ENCODE measurements at places on chromosomes 1 and 21.

GRCh38 chr1:107293901-107294613 is 153.2 kb downstream of the NTNG1 start:
- DNase-seq, result no peak

DNA sequence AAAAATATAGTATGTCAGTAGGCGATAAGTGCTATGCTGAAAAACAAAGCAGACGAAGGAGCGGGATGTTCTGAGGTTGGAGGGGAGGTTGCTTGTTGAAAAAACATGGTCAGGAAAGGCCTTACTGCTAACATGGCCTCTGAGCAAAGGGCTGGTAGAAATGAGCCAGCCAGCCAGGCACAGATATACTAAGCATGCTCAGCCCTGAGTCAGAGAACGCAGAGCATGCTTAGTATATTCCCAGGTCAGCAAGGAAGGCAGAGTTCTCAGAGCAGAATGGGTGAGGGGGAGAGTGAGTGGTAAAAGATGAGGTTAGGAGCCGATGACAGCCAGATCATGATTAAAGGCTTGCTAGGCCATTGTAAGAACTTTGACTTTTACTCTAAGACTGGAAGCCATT is 36.7 kb downstream of the ZBTB40 start:
- DNase-seq, result no peak

DNA sequence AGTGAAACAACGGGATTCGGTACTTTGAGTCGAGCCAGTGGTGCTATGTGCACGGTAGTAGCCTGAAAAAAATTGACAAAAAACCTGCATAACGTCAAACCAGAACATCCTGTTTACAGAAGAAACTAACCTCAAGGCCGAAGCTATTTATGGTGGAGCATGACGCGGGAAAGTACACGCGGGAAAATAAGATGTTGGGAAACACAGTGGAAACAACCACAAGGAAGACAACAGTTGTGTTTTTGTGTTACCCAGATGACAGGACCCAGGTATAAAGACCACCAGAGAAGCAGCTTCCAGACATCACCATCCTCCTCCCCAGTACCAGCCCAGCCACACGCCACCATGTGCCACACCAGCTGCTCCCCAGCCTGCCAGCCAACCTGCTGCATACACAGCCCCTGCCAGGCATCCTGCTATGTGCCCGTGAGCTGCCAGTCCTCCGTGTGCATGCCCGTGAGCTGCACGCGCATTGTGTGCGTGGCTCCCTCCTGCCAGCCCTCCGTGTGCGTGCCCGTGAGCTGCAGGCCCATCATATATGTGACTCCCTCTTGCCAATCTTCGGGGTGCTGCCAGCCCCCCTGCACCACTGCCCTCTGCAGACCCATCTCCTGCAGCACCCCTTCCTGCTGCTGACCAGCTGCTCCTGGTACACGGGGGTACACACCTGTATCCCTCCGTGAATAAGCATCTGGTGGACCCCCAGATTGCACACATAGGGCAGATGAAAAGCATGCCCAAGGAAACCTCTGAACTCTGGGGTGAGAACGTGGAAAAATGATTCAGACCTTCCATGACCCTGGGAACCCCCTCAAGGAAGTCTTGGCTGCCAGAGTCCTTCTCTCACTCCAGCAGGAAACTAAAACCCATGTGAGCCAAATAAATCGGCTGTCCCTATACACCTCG is at the start of gene KRTAP12-3:
Gene KRTAP12-3 (plus strand): TSS at position 298 of the 906 bp plus-strand sequence. CDS start 48 bp downstream, at position 346.
- no peak for DNase-seq

DNA sequence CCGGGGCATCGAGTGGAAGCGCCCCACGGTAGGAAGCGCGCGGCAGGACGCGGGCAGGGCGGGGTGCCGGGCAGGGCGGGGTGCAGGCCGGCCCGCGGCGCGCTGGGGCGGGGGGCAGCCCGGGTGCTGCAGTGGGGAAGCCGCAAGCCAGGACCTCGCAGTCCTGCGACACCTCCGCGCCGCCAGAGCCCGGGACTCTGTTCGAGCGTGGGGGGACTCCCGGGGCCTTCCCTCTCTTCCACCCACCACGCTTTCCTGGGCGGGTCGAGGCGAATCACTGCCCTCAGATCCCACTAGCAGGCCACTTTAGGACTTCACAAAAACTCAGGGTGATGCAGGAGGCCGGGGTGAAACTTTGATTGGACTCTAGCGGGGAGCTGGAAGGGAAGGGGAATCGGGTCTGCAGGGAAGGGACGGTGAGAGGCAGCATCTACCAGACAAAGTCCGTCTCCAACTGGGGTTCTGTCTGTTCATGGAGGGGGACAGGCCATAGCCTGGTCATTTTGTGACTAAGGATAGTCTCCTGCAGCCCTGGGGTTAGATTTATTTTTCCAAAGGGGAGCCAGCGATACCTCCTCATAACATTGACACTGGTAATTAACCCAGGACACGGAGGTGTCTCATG is 623 bp downstream of the CAPN2 start:
- DNase-seq, result peak; percentile 36

GRCh38 chr1:154574716-154575115 is 7.1 kb downstream of the CHRNB2 start:
- DNase-seq, result no peak

DNA sequence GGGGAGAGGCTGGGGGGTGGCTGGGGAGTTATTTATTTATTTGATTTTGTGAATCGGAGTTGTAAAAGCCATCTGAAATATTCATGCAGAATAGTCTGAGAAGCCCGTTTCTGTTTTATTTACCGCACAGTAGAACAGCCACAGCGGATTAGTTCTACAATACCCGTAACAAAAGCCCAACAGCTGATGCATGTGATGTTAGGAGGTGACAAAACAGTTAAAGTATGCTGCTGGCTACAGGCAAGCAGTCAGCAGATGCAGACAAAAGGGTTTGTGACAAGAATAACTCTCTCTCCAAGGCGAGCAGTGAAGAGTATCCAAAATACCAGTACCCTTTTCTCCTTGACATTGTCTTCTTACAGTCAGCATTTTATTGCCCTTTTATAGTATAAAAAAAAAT is 42.0 kb downstream of the PROX1 start:
- DNase-seq, result no peak

DNA sequence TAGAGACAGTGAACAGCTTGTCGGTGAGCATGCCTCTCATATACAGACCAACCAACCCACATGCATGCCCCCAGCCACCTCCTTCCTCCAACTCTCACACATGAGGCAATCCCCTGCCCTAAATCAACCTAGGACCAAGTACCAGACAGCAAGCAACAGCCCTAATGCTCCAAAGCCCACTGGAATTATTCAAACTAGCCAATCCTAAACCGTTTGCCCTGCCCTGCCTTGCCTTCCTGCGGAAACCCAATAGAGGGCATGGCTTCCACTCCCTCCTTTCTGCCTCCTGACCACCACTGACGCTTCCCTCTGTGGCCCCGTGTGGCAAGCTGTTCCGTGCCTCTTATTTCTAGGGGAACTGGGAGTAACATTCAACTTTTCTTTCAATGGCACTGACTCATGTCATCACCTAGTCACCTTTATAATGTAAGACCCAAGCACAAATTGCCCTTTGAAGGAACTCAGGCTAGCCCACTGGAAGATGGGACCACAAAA is 129.3 kb upstream of the GJB5 start:
- DNase-seq, result no peak

DNA sequence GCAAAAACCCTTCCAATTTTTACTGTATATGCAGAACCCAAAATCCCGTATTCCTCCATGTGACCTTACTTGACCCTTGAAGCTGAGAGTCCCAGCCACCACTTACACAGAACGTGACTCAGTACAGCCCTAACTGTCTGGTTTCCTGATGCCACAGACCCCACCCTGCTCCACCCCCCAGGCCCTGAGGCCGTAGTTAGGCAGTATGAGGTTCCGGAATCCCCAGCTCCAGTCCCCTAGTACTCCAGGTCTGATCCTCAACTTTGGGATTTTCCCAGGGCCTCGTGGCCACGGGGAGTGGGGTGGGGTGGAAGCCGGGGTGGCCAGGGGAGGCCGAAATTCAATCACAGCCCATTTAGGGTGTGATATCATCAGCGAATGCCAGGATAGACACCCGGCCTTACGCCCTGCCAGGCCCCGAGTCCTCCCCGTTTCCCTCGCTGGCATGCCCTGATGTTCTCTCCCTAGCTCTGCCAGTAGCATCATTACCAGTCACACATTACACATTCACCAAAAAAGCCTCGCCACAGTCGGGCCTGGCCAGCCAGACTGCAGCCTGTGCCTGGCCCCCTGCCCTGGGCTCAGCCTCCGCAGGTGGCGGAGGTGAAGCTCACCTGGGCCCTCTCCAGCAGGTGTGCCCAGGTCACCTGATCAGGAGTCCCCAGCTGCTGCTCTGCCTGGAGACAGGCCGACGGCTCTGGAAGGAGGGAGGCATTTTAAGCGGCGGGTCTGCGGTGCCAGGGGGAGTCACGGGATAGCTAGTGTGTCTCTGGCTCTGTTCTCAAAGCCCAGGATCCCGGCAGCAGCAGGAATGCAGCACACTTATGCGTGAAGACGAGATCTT is 70.8 kb downstream of the SCCPDH start:
- peak; percentile 16 for DNase-seq

DNA sequence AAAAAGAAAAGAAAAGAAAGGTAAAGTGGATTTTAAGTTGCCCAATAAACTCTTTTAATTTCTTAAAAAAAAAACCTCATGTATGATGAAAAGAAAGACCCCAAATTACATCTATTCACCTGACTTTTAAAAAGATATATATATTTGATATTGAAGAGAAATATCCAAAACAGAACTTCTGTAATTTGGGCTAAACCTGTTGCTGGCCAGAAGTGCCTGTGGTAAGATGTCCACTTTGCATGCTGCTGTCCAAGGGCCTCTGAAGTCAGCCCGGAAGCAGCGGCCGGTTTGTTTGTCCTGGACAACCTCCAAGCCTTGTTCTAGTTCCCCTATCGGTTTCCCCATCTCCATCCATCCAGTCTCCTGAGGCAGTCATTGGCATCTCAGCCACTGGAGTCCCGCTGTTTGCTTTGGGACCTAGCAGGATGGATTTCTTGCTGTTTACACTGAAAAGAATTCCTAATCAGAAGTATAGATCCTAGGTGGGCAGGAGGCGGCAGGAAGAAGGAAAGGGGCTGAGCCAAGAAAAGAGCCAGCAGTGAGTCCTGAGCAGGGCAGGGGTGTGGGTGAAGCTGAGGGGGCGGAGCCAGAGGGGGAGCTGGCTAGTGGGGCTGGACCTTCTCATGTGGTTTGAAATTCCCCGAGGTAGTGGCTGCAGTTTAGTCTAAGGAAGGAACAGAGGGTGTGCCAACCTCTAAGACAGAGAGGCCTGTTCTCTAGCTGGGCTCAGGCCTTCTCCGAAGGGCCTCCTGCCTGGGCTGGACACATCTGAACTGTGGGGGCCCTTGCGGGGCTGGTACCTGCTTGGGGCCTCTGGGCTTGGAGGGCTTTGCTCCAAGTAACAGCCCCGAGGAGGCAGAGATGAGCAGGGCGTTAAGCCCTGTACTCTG is 3.3 kb downstream of the NCMAP start:
- DNase-seq, result peak; percentile 66

DNA sequence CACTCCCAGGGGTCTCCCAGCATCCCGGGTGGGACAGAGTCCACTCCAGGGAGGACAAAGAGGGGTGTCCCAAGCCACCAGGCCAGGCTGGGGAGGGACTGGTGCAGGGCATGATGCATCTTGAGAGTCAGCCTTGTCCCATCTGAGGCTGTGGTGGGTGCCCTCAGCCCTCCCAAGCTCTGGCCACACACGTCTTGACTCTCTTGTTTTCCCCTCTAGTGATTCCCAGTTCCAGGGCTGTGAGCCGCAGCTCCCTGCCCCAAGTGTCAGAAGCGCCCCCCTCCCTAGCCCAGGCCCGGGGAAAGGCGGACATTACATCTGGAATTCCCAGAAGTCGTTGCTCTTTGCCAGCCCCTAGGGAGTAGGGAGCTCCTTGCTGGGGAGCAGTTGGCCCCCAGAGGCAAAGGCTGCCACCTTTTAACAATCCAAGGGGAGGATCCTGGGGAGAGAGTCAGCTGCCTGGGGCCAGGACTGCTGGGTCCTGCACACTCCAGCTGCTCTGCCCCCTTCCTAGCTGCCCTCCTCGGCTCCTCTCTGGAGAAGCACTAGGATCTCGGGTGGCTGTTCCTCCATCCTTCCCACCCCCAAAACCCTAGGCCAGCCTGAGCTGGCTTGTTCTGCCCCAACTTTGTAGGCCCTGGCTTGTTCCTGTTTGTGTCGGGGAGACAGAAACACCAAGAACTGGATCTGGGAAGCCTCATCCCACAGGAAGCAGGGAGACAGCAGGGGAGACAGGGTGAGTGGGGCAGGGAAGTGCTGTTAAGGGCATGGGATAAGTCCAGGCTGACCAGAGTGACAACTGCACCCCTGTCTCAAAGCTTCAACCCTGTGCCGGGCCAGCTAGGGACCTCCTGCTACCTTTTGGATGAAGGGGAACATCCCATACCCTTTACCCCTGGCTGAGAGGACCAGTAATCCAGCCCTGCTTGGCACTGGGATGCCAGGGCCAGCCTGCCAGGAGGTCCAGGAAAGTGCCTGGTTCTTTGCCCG is 3.2 kb upstream of the PTPN7 start:
- no peak for DNase-seq

DNA sequence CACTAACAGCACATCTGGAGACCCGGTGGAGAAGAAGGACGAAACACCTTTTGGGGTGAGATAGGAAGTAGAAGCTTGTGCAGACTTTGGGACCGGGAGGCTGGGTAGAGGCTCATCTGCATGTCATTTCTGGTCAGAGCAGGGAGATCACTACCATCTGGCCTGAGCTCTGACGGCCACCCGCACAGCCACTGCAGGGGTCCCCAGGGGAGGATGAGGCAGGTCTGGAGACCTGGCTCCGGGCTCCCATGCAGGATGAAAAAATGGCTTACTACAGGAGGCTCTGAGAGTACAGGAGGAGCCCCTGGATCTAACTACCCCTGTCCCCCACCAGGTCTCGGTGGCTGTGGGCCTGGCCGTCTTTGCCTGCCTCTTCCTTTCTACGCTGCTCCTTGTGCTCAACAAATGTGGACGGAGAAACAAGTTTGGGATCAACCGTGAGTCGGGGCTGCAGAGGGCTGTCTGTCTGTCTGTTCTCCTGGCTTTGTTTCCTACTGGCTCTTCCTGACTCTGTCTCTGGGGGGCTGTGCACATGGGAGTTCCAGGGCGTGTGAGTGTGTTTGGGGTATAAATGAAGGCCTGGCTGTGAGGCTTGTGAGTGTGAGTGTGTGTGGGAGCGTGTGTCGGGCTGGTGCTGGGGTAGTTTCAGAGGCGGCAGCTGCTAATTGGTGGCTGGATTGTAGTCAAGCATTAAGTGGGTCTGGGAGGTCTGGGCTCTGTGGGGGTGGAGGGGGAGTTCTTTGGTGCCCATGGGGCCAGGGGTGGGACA is 14.1 kb downstream of the NTRK1 start:
- no peak for DNase-seq

DNA sequence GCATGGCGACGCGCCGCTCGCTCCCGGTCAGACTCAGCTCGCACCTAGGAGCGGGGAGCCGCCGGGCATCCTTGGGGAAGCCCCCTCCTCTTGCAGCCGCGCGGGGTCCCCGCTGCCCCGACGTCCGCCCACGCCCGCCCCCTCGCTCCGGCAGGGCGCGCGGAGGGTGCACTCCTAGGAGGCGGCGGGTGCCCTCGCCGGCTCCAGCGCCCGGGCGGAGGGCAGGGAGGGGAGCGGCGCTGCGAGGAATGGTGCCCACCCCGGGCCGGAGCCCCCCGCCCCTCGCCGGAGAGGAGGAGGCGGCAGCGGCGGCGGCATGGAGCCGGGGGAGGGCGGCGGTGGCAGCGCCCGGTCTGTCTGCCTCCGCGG is 488 bp downstream of the FAM78B start:
- no peak for DNase-seq

- DNase-seq, result no peak
Measured at GRCh38 chr1:1177452-1178206, 3.9 kb downstream of the TTLL10 start.

All from SW480 (cell line).